H1 (cell line): ENCODE measurements at places on chromosomes 3 and 15. TPM values are rescaled to one million over a fixed set of nuclear protein-coding genes. Genes with fewer than 3 reads are reported as not detected.

The BFSP2 gene
- not detected in 2 replicates for polyA plus RNA-seq

The FGF7 gene
- not detected in 2 replicates for polyA plus RNA-seq

The AADACL2 gene
- not detected in 2 replicates for polyA plus RNA-seq

The GOLGA6L25 gene
- polyA plus RNA-seq: not detected in 2 replicates

GRCh38 chr15:85282504-85283115 lies 97.8 kb upstream of the AKAP13 start:
- DNase-seq: no peak

DNA sequence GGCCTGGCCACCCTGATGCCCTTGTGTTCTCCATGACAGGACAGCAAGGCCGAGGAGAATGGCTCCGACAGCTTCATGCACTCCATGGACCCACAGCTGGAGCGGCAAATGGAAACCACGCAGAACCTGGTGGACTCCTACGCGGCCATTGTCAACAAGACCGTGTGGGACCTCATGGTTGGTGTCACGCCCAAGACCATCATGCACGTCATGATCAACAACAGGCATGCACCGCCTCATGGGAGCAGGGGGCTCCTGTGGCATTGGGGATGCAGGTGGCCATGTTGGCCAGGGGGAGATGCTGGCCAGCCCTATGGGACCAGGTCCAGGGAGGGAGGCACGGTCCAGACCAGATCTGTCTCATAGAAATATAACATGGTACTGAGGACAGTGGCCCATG lies 62.9 kb downstream of the GOLGA8B start:
- DNase-seq: no peak

GRCh38 chr3:61583890-61584875 lies 22.8 kb downstream of the PTPRG start:
- DNase-seq: no peak

DNA sequence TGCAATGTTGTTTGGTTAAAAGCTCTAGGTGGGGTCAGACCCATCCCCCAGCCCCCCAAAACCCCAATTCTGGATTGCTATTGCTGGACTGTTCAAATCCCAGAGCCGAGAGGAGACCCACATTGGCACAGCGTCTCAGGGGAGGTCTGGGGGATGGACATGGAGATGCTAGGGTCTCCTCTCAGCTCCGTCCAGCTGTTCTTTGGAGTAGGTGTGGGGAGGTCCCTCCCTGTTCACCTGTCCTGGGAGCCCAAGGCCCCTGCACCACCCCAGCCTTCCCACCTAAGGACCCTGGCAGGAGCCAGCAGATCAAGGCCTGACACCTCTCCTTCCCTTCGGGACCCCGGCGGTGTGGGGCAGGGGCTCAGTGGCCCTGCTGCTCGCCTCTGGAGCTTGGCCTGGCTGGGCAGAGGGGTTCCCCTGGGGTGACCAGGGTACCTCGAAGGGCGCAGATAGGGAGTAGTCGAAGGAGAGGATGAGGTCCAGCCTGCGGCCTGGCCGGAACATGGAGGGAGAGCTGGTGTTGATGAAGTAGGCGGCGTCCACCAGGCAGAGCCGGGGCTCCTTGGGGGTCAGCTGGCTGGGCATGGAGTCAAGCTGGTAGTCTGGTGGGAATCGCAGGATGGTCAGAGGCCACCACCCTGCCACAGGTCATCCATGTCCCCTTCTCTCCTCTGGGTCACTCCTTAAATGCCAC lies 23.9 kb downstream of the PLA2G4D start:
- no peak for DNase-seq
